ENCODE measurements at places on chromosomes 6 and 20.

DNA sequence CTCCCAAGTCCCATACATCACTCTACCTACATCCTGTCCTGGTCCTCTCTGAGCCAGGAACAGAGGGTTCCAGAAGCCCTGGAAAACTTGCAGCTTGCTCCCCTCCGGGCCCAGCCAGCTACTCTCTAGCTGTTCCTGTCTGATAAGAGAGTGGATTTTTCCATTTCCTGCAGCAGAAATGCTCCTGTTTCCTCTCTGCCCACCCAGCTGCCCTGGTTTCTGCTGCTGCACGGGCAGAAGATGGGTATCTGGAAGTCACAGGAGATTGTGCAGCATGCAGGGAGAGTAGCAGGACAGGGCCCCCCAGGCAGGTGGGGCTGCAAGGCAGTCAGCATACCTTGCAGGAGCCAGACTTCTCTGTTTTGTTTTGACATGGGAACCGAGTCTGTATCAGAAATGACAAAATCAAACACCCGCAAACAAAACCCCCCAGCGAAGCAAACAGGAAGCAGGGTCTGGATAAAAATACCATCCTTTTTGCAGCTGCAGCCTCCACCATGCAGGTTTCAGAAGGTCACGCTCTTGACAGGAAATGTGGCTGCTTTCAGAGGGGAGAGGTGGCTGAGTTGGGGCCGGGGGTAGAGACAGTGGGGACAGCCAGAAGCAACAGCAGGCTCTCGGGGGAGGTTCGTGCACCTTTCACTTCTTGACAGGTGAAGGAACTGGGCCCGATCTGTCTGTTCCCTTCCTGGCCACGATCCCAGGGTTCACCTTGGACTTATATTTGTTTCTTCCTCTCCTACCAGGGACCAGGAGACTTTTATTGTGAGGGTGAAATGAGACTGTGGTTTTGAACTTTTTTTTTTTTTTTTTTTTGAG is 50.8 kb upstream of the FAM83D start:
- peak; percentile 79 for DNase-seq

- DNase-seq, result no peak
These were observed 52.3 kb downstream of the SOBP start for GRCh38 chr6:107542192-107542668.

GRCh38 chr6:13229205-13230085 is 98.9 kb downstream of the TBC1D7 start:
- peak; percentile 70 for DNase-seq

- DNase-seq, result no peak
These were observed 64.9 kb upstream of the SULF2 start for GRCh38 chr20:47850146-47850545.

GRCh38 chr6:166515072-166515810 is 71.2 kb downstream of the RAMACL start:
- DNase-seq, result peak; percentile 22

DNA sequence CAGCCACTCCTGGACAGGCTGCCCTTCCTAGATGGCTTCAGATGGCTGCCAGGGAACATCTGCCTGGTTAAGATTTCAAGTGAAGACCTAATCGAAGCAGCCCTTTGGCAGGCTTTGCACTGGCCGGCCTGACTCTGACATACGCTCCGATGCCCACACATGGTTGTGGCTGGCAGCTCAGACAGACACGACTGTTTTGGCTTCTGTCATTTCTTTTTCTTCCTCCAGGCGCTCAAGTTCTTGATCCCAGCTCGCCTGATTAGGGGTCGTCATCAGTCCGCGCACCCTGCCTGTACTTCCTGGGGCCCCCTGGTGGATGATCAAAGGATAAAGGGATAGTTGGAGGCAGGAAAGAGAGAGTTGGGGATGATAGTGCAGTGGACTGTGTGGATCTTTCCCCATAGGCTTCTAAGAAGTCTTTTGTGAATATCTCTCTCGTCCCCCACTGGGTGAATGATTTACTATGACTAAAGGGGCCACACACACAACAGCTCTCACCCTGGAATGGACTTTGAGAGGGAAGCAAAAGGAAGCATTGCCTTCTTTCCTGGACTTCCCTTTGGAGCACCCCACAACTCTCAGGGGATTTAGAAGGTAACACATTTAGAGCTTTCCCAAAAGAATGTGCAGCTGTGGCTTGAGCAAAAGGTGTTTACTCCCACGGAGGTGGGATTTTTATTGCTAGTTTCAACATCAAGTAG is 21.4 kb upstream of the TRAM2 start:
- DNase-seq, result peak; percentile 36

DNA sequence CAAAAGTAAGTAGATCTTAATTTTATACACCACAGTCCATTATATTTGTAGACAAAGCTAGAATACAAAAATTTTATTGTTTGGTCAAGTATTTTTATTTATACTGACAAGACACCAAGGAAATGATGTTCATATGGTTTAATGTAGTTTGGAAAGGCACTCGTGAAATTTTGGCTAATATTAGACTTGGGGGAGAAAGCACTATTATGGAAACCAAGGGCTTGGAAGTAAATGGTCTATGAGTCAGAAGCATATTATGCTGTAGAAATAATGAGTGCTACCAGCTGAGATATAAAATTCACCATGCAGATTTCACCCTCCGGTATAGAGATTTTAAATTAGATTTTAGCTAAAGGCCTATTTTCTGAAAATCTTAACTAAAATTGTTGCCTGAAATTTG is 233.6 kb downstream of the KCNQ5 start:
- no peak for DNase-seq

DNA sequence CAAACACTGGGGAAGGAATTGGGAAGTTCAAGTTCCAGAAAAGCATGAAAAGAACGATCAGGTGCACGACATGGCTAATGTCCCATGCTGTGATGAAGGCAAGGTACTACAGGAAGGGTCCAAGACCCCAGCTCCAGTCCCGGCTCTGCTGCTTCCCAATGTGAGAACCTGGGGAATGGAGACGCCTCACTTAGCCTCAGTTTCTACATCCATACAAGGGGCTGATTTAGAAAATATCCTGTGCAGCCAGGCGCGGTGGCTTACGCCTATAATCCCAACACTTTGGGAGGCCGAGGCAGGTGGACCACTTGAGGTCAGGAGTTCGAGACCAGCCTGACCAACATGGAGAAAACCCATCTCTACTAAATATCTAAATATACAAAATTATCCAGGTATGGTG is 80.7 kb upstream of the NFATC2 start:
- DNase-seq, result no peak

- DNase-seq, result no peak
These were observed 37.2 kb downstream of the CST9L start for GRCh38 chr20:23530937-23531567.

DNA sequence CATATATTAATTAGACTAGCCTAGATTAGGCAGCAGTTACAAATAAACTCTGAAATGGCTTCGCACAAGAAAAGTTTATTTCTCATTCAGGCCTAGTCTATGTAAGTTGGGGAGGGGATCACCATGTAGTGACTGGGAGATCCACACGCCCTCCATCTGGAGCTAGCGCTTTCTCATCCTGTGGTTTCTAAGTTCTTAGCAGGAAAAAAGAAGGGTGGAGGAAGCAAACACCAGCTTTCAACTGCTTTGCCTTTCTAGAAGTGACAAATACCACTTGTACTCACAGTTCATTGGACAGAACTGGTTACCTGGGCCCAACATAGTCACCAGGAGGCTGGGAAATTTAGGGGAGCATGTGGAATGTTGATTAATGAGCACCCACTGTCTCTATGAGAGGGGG is 46.6 kb downstream of the NDUFAF5 start:
- DNase-seq, result no peak

DNA sequence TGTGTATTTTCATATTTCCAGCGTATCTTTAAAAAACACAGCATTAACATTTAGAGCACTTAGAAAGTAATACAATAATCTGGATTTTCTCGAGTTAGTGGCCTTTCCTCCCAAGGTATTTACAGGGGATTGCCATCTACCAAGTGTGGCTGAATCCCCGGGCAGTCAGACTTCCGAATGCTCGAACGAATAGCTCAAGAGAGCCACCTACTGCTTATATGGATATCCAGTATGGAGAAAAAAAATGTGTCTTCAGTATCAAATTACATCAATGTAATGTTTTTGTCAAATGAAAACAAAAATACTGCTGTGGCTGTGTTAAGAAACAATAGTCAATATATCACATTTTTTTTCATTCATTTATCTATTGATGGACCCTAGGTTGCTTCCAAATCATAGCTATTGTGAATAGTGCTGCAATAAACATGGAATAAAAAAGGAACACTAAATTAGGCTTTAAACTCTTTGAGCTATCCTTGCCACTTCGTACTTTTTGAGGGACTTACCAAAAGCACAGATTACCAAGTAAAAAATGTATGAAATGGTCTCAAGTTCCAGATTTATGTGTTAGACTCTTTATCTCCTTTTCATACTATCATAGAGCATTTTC is 654.5 kb upstream of the PTCHD4 start:
- peak; percentile 17 for DNase-seq

DNA sequence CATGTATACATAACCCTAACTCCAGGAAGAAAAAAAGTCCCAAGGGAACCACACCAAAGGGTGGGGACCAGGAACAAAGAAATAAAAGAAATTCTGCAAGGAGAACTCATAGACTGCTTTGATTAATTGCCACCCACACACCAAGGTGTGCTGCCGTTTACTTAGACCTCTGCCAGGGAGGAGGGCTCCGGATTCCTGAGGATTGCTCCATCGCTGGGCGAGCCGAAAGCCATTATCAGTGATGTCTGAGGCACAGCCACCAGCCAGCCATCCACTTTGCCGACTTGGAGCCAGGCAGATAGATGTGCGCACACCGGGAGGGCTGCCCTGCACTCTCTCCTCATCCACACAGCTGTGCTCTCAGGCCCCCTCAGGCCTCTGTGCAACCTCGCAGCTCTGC is 272.7 kb upstream of the FOXQ1 start:
- no peak for DNase-seq

DNA sequence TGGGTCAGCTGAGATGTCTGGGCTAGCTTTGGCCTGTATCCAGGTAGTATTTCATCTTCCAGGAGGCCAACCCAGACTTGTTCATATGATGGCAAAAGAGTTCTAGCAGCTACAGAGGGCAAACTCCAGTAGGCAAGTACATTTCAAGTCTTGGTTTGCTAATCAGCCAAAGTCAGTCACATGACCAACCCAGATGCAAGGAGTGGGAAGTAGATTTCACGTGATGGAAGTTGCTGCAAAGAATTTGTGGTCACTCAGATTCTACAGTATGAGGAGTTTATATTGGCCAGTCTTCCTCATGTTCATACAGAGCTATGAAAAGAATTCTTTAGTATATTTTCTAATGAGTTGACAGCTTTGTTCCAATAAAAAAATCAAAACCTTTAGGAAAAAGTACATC is 101.8 kb downstream of the PHACTR1 start:
- no peak for DNase-seq

- DNase-seq, result no peak
These were observed 14.2 kb upstream of the SLPI start for GRCh38 chr20:45268531-45268930.

- no peak for DNase-seq
These were observed 41.3 kb upstream of the BTN3A2 start for GRCh38 chr6:26323525-26324294.

GRCh38 chr6:15254070-15254975 is 8.5 kb downstream of the JARID2 start:
- DNase-seq, result no peak

- DNase-seq, result peak; percentile 8
These were observed 46.3 kb upstream of the SCML4 start for GRCh38 chr6:107870381-107870780.

- DNase-seq, result no peak
These were observed 130.7 kb downstream of the RNASET2 start for GRCh38 chr6:166825553-166826145.

DNA sequence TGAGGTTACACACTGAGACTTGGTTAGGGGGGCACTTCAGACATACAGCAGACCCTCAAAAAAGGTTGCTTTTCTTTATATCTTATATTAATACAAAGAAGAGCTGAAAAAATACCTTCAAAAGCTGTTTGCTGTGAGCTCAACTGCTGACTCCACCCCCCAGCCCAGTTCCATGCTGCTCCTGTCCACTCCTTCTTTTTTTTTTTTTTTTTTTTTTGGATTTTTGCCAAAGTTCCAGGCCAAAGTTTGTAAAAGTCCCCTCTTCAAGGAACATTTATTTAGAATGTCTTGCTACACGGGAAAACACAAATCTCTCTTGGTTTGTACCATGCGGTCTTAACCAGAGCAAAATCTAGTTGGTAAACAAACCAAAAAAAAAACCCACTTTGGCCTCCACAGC is 85.3 kb upstream of the AKAP12 start:
- DNase-seq, result no peak

DNA sequence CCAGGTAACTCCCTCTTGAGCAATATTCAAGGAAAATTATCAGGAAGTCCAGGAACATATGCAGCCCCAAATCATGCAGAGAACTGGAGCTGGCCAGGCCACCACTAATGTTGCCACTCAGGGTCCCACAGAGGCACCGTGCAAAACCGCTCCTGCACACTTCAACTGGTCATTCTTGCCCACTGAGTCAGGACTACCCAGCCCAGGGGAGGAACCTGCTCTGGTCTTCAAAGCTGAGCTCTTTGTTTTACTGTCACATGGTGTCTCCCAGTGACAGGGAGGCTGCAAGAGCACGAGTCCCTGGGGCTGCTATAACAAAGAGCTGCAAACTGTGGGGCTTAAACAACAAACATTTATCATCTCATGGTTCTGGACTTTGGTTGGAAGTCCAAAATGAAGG is 336.0 kb upstream of the PRDM1 start:
- DNase-seq, result no peak

DNA sequence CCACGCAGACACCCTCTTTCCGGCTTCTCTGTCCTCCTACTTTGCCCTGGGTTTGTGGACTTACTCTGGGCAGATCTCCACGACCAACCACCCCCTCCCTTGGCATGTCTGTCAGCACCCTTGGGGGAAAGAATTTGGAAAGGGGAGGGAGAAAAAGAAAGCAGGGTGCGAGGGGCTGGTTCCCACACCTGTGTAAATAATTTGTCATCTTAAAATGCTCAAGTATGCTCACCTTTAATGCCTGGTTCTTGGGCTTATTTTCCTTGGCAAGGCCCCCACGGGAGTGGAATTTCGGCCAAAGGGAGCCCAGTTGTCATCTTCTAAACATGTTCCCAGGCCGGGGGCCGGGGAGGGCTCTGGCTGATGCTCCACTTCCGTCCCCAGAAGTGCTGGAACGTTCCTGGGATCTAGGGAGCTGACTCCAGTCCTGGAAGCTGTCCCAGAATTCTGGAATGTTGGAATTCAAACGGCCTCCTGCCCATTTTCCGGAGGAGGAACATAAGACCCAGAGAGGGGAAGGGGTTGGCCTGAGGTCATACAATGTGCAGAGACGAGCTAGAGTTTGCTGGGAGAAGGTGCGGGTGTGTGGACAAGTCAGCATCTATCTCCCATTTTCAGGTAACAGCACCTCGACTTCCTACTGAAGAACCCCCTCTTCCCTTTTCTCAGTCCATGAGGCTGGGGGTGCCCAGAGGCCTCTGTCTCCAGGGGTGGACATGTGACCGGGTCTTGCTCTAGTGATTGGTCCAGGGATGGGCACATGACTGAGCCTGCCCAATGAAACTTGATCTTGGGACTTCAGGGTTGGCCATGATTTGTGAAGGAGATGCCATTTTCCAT is 122.3 kb downstream of the CEBPB start:
- DNase-seq, result no peak

GRCh38 chr20:24771542-24772061 is 177.5 kb upstream of the CST7 start:
- no peak for DNase-seq

- no peak for DNase-seq
These were observed 1.5 kb upstream of the ADNP start for GRCh38 chr20:50932691-50933280.

All from GM20000 (cell line).